Endodermal cell (in vitro differentiated cells): ENCODE measurements at places on chromosomes 2 and 18. TPM values are rescaled to one million over a fixed set of nuclear protein-coding genes. Genes with fewer than 3 reads are reported as not detected.

Gene KIDINS220
- total RNA-seq: 33.4 and 35.2 TPM in 2 replicates

Gene NXPH2
- 3.1 and 3.7 TPM in 2 replicates for total RNA-seq

Gene UBR3
- total RNA-seq: 16.8 to 21.5 TPM (median 20.4 TPM) in 3 replicates

Gene RIT2
- total RNA-seq: 0.81 and 0.90 TPM in 2 replicates

GRCh38 chr2:233261819-233262555 is 10.5 kb downstream of the ATG16L1 start:
- H3K27ac ChIP-seq: no peak overlapping the region
- H3K36me3 ChIP-seq: peaks cover 87% of the 10 kb centered on the region
- H3K4me3 ChIP-seq: no peak overlapping the region
- H3K4me1 ChIP-seq: no peaks in the 10 kb centered on the region
- no peaks in the 10 kb centered on the region for H3K27me3 ChIP-seq

Gene OTOS
- not detected in 2 replicates for total RNA-seq

- H3K27me3 ChIP-seq: peaks cover 6% of the 10 kb centered on the region
- no peaks in the 10 kb centered on the region for H3K4me1 ChIP-seq
- no peak for DNase-seq
- no peak overlapping the region for H3K27ac ChIP-seq
These were observed 15.5 kb upstream of the SIX2 start for GRCh38 chr2:45024600-45025291.

Gene GALNT14
- 1.4 and 2.1 TPM in 2 replicates for total RNA-seq

- no peaks in the 10 kb centered on the region for H3K36me3 ChIP-seq
- H3K27ac ChIP-seq: no peak overlapping the region
- no peak overlapping the region for H3K4me3 ChIP-seq
- no peaks in the 10 kb centered on the region for H3K4me1 ChIP-seq
These were observed 266.1 kb upstream of the CYP26B1 start for GRCh38 chr2:72413716-72414115.

Gene PKDCC
- 85.3 and 86.8 TPM in 2 replicates for total RNA-seq

Gene TFCP2L1
- total RNA-seq: 2.4 to 3.7 TPM (median 3.3 TPM) in 3 replicates

Gene ZSCAN30
- total RNA-seq: 17.6 and 20.1 TPM in 2 replicates

Gene INHA
- total RNA-seq: 0.95 to 12.5 TPM (median 1.5 TPM) in 3 replicates

GRCh38 chr2:55063226-55063625 is 13.0 kb upstream of the RTN4 start:
- no peak overlapping the region for H3K27ac ChIP-seq
- no peak overlapping the region for H3K4me3 ChIP-seq
- no peaks in the 10 kb centered on the region for H3K36me3 ChIP-seq
- H3K4me1 ChIP-seq: no peaks in the 10 kb centered on the region
- no peaks in the 10 kb centered on the region for H3K27me3 ChIP-seq

Gene THSD7B
- total RNA-seq: 2.2 and 2.6 TPM in 2 replicates

GRCh38 chr18:57107140-57107832 is 39.6 kb upstream of the BOD1L2 start:
- no peak overlapping the region for H3K27ac ChIP-seq
- no peaks in the 10 kb centered on the region for H3K27me3 ChIP-seq
- H3K4me1 ChIP-seq: no peaks in the 10 kb centered on the region
- no peak overlapping the region for H3K4me3 ChIP-seq

- no peaks in the 10 kb centered on the region for H3K4me1 ChIP-seq
- H3K27ac ChIP-seq: no peak overlapping the region
- no peaks in the 10 kb centered on the region for H3K27me3 ChIP-seq
- no peak for DNase-seq
These were observed 107.0 kb downstream of the RNF144A start for GRCh38 chr2:7024261-7024660.

DNA sequence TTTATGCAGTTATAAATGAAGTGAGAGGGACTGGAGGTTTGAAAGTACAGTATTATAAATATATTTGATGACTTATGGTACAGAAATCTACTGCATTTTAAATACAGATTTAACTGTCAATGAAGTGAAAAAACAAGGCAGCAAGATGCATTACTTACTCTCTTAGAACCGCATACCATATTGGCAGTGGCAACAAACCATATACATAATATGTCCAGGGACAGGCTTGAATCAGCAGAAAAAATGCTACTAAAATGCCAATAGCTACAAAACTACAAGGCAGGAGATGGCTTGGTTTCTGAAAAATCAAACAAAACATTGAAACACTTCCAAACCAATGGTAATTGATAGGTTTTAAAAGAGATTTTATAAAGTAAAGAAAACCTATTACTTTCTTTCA is 77.2 kb downstream of the PIGN start:
- DNase-seq: no peak
- H3K27ac ChIP-seq: no peak overlapping the region
- no peaks in the 10 kb centered on the region for H3K27me3 ChIP-seq
- H3K4me1 ChIP-seq: no peaks in the 10 kb centered on the region
- no peak overlapping the region for H3K4me3 ChIP-seq

- no peaks in the 10 kb centered on the region for H3K4me1 ChIP-seq
- no peaks in the 10 kb centered on the region for H3K36me3 ChIP-seq
- H3K27ac ChIP-seq: no peak overlapping the region
- no peak for DNase-seq
- no peaks in the 10 kb centered on the region for H3K27me3 ChIP-seq
- no peak overlapping the region for H3K4me3 ChIP-seq
These were observed 785.6 kb downstream of the NR4A2 start for GRCh38 chr2:155546721-155547555.

GRCh38 chr18:3046216-3046808 is 33.4 kb upstream of the LPIN2 start:
- no peaks in the 10 kb centered on the region for H3K27me3 ChIP-seq
- H3K4me1 ChIP-seq: peaks cover 9% of the 10 kb centered on the region
- H3K4me3 ChIP-seq: no peak overlapping the region
- H3K36me3 ChIP-seq: no peaks in the 10 kb centered on the region
- no peak overlapping the region for H3K27ac ChIP-seq

DNA sequence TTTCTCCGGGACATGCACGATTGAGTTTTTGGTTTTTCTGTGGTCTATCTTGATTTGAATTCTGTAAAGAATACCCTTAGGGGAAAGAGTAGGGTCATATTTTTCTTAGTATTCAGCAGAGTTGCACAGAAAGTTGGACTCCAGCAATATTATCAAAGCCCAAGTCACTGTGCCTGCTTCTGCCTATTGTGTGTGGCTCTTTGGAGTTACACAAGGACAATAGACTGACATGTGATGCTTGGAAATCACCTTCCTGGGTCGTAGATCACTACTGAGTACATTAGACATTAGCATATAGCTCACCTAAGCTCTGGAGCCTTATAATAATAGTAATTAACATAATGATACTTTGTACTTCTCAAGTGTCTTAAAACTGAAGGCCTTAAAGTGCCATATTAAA is 238.8 kb upstream of the FOSL2 start:
- H3K27ac ChIP-seq: no peak overlapping the region
- H3K36me3 ChIP-seq: no peaks in the 10 kb centered on the region
- no peak overlapping the region for H3K4me3 ChIP-seq
- H3K4me1 ChIP-seq: no peaks in the 10 kb centered on the region

- H3K27me3 ChIP-seq: no peaks in the 10 kb centered on the region
- DNase-seq: no peak
- no peak overlapping the region for H3K27ac ChIP-seq
- H3K4me3 ChIP-seq: no peak overlapping the region
- no peaks in the 10 kb centered on the region for H3K36me3 ChIP-seq
- peaks cover 19% of the 10 kb centered on the region for H3K4me1 ChIP-seq
These were observed 235.1 kb downstream of the AGAP1 start for GRCh38 chr2:235728800-235729556.

Gene LOXHD1
- total RNA-seq: not detected in 3 replicates

GRCh38 chr2:18492721-18493120 is 67.7 kb downstream of the RDH14 start:
- no peaks in the 10 kb centered on the region for H3K36me3 ChIP-seq
- no peak overlapping the region for H3K27ac ChIP-seq
- H3K4me3 ChIP-seq: no peak overlapping the region
- no peak for DNase-seq

DNA sequence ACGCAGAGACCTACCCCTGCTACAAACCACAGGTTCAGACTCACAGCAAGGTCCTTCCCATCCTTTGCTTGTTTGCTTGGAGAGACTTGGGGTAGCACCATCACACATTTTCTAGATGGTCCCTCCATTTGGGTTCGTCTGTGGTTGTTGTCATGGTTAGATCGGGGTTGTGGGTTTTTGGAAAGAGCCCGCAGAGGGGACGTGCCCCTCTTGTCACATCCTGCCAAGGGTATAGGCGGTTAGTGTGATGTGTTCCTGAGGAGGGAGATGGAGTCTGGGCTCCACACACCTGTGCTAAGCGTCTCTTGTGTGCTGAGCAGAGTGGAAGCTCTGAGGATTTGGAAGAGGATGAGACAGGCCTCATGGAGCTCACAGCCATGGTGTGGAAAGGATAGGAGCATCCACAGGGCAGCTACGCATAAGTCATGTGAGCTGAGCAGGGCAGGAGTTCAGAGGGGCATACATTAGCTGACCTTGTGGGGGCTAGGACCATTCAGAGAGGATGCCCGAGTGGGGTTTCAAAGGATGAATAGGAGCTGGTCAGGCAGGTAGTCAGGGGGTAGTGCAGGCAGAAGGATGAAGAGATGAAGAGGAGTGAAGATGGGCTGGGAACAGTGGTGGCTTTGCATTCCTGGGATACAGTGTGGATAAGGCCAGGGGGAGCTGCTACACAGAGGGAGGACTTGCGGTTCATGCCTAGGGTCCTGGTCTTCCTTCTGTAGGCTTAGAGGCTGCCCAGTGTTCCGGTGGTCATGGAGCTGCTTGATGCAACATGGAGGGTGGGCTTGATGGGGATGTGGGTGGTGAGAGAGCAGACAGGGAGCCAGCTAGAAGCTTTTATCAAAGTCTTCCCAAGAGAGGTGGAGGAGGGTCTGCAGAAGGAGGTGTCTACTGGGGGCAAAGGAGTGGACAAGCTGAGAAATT is 62.9 kb downstream of the ACKR3 start:
- peak; percentile 28 for DNase-seq
- H3K27me3 ChIP-seq: no peaks in the 10 kb centered on the region
- no peaks in the 10 kb centered on the region for H3K36me3 ChIP-seq
- no peak overlapping the region for H3K27ac ChIP-seq
- H3K4me1 ChIP-seq: no peaks in the 10 kb centered on the region

DNA sequence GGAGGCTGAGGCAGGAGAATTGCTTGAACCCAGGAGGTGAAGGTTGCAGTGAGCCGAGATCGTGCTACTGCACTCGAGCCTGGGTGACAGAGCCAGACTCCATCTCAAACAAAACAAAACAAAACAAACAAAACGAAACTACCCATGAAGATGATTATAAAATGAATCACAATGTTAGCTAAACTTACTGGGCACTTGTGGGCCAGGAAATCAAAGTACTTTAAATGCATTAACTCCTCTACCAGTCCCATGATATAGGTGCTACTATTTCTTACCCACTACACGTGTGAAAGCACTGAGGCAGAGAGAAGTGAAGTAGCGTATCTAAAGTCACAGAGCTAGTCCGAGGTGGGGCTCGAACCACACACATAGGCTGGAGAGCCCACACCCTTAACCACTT is 53.6 kb downstream of the POLE4 start:
- no peaks in the 10 kb centered on the region for H3K36me3 ChIP-seq
- no peak for DNase-seq
- no peaks in the 10 kb centered on the region for H3K4me1 ChIP-seq
- H3K27ac ChIP-seq: no peak overlapping the region
- no peak overlapping the region for H3K4me3 ChIP-seq

Gene RTP5
- total RNA-seq: not detected in 2 replicates

- no peak overlapping the region for H3K27ac ChIP-seq
- H3K4me1 ChIP-seq: no peaks in the 10 kb centered on the region
These were observed 651.3 kb downstream of the DCDC2C start for GRCh38 chr2:4354678-4355077.

DNA sequence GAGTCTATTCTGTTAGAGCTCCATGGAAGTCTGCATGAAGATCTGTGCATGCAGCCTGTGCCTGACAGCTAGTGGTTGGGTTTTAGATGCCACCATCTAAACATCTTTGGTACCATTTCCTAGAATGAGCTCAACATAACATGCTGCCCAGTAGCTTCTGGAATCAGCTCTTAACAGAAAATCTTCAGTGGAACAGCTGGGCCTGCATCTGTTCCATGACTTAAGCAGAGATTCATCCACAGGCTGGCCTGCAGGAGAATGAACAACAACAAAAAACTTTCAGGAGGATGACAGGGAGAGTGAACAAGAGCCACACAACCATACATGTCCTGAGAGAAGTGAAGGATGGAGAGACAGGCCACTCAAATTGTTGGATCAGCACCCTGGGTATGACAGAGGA is 316.6 kb downstream of the RDH14 start:
- no peak overlapping the region for H3K4me3 ChIP-seq
- H3K27ac ChIP-seq: no peak overlapping the region
- H3K36me3 ChIP-seq: no peaks in the 10 kb centered on the region
- H3K4me1 ChIP-seq: no peaks in the 10 kb centered on the region
- DNase-seq: no peak
- H3K27me3 ChIP-seq: no peaks in the 10 kb centered on the region

Gene SPATA3
- total RNA-seq: not detected in 2 replicates
